Hypothalamus (tissue), 51 donors: ENCODE measurements at places on chromosomes 12 and 14.

- DNase-seq: no peak
Observed at GRCh38 chr12:121196902-121197301, 13.0 kb upstream of the P2RX4 start.

DNA sequence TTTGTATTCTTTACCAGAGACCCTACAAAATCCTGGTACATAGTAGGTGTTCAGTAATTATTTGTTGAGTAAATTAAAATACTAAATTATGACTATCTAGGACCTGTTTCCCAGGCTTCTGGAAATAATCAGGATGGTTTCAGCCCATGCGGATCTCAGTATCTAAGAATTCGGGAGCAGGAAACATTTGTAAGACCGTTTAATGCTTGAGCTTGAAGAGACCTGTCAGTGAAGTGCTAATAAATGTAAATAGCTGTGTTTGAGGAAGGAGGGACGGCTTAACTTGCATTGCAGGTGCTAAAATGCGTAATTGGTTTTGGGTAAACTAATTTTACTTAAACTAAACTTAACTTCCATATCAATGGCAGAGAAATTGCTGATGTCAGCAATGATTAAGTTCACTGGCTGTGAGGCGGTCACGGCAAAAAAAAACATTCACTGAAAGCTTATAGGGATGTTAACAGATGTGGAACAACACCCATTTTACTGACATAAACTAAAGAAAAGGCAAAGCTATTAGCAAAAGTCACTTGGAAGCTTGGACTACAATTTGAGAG, 28.6 kb upstream of the AEBP2 start:
- DNase-seq: no peak

- no peak for DNase-seq
Observed at GRCh38 chr12:76552343-76552938, 7.1 kb downstream of the OSBPL8 start.

DNA sequence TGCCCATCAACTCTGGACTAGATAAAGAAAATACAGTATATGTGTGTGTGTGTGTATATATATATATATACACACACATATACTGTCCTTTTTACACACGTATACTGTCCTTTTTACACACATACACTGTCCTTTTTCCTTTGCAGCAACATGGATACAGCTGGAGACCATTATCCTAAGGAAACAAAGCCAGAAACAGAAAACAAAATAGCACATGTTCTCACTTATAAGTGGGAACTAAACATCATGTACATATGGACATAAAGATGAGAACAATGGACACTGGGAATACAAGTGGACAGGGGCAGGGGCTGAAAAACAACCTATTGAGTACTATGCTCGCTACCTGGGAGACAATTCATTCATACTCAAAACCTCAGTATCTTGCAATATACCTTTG, 23.7 kb downstream of the VDR start:
- DNase-seq: no peak

DNA sequence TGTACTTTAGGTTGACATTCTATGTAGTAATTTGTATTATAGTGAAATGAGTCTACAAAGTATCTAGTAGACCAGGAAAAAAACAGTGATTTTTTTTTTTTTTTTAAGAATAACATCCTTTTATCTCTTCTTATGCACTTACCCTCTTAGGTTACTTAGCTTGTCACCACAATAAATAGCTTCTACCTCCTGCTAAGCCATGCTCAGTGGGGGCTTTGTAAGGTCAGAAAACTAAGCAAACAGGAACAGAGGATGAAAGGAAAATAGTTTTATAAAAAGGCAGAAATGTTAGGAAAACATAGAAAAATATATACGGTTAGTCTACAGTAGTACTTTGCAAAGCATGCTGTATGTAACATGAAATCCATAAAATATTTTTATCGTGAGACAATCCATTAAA, 385.3 kb upstream of the ATXN7L3B start:
- DNase-seq: no peak

- DNase-seq: no peak
Observed at GRCh38 chr12:98374007-98374406, 141.4 kb upstream of the TMPO start.

DNA sequence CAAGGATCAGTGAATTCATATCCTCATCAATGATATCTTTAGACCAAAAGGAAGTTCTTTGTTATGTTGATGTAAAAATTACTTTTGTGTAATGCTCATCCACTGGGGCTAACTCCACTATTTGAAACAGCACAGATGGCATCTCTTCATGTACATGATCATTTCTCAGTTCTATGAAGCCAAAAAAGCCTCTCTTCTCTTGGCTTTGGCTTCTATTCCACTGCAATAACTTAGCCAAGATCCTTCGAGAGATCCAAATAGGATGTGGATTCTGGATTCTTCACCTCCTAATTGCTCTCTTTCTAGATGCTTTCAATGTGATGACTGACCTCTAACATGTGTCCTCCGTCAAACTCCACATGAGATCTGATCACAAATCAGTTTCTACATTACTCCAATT, 851.2 kb downstream of the GALC start:
- DNase-seq: no peak

DNA sequence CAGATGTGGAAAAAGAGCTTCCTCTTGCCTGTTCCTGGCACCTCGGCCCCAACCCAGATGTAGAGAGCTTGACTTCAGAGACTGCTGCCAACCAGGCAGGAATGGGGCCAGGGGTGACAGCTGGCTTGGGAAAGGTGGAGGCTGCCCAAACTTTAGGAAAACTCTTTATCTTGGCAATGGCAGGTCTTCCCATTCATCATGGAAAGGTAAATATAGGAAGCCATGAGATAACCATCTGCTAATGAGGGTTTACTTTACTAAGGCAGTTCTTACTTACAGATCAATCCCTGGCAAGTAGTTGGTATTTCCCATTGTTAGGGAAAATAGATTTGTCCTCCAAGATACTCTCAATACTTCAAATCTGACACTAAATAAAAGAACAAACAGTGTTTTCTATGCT, 143.1 kb upstream of the NUDT4 start:
- no peak for DNase-seq

DNA sequence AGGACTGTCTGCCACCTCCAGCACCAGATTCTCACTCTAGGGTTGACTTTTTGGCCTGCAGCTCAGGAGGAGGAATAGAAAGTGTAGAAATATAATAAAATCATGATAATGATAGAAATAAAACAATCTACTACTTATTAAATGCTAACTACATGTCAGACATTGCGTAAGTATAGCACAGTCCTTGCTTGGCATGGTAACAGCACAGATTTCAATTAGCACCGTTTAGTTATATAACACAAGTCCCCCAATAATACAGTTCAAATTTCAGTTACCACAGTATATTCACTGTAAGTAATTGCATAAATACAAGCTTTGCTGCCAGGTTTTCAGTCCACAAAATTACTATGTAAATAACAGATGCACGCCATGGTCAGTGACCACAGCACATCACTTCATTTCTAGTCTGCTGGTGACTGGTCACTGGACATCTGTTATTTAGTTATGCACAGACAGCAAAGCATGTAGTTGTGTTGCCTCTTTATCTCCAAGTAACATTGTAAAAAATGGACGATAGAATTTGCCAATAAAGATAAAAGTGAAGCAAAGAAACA, 6.5 kb upstream of the GLT8D2 start:
- DNase-seq: no peak

DNA sequence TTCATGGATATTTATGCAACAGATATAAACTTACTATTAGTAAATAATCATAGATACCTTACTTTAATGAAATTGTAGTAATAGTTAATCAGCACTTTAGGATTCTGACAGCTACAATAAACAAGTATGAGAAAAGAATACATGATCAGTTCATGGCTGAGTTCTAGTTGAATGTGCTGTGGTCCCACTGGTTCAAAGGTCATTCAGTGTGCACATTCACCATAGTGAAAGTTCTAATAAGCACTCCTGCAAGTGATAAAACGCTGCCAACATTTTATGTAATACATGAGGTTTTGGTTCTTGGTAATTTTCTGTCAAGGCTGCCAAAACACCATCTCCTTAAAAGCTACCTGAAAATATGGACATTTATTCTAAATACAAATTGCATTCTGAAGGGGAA, 92.6 kb downstream of the NUMB start:
- DNase-seq: no peak

DNA sequence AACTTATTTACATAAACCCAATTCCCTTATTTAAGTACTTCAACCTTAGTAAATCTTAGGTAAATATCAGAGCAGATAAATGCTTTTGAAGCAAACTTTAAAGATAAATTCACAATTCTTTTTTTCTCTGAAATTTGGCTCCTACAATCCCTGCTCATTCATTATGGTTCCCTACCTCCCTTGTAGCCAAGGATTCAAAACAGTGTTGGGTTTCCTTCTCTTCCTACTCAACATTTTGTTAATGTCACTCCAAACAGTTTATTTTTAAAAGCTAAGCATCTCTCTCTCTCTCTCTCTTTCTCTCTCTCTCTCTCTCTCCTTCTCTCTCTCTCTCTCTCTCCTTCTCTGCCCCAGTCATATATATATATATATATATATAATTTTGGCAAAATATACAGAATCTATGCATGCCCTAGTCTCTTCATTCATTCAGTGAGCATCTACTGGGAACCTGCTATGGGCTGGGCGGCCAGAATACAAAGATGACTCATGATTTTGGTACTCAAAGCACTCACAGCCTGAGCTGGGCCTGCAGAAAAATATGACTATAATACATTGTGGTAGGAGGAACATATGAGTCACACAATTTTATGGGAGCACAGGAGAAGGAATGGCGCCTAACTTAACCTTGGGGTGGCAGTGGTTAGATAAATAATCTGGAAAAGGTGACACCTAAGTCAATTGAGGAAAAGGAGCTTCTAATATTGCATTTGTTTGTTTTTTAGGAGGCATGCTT, 123.7 kb upstream of the DHRS4 start:
- DNase-seq: no peak

- no peak for DNase-seq
Observed at GRCh38 chr12:12185414-12185813, 81.4 kb downstream of the LRP6 start.
